ENCODE measurements at places on chromosomes 5 and 9.

DNA sequence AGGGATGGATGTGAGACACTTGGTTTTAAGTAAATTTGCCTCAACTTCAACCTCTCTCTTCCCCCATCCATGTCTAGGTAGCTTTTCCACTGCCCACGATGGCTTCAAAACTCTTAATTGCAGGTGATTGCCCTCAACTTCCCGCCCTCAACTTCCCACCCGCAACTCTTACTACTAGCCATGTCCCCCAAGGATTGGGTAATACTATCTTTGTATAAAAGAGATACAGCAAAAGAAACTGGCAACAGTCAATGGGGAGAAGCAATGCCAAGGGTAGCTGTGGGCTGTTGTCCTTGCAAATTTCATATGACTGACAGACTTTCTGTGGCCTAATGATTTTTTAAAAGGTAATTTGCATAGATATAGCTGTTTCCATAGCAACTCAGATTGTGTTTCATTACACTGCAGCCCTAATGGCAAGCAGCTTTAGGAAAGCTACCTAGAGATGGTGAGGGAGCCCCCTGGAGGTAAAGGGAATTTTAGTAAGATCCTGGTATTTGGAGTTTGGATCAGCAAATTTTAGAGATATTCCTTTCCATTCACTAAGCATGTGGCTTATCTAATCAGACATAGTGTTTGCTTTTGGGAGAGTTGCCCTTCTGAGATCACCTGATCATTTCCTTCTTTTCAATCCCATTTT, 421.5 kb upstream of the DAP start:
- no peak for DNase-seq

GRCh38 chr9:76292246-76292645, 102.0 kb downstream of the RFK start:
- no peak for DNase-seq

GRCh38 chr9:70625078-70625477, 210.6 kb upstream of the KLF9 start:
- DNase-seq = no peak

DNA sequence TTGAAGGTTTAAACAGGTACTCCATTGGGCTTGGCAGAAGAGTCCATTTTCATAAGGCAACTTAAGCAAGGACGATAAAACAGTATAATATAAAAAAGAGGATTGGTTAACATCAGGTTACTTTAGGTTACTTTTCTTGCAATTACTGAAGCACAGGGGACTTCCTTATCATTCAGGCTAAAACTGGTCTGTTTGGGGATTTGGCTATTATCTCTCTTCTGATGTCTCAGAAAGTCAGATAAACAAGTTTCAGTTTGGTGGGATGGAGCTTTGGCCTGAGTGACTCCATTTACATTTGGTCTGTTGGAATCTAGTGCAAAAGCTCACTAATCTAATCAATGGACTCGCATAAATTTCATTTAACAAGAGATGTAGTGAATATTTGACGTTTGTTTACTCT, 8.0 kb downstream of the GAPT start:
- no peak for DNase-seq

- DNase-seq = no peak
Measured at GRCh38 chr5:168624850-168625364, 45.7 kb upstream of the PANK3 start.

GRCh38 chr5:154221371-154221896, 30.9 kb downstream of the GALNT10 start:
- no peak for DNase-seq

- no peak for DNase-seq
Measured at GRCh38 chr5:172765766-172766286, 5.2 kb downstream of the DUSP1 start.

DNA sequence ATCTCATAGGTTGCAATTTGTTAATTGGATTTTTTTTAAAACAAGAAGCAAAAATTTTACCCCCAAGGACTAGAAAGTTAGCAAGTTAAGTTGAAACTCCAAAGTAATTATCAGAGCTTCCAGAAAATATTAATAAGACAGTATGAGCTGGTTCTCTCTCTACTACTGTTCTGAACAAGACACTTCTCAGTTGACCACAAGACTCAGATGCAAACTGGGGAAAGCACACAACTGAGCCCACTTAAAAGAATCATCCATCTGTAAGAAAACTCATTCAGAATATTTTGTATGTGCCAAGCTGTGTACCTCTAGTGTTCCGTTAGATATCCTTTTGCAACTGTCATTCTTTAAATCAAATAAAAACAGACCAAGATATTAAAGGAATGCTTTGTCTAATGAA, 60.0 kb downstream of the MAP1B start:
- DNase-seq = no peak

DNA sequence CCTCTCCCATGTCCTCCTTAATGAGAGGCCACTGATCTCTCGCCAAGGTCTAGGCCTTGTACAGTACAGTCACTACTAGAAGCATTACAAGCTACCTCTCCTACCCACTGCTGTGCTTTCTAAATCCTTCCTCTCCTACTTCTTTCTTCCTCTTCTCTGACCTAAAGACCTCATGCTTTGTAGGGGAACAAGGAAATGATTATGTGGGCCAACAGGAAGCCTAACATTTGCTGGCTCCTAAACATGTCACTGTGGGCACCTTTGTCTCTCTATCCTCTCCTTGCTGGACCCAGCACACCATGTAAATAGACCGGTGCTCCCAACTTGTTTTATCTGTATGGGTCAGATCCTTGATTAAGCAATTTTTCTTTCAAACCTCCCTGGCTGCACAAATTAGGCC, 16.7 kb downstream of the SLC28A3 start:
- DNase-seq = no peak

GRCh38 chr5:159106193-159106568, 6.5 kb upstream of the EBF1 start:
- DNase-seq = no peak

GRCh38 chr9:127884976-127885490, 7.6 kb upstream of the AK1 start:
- no peak for DNase-seq

GRCh38 chr9:34380511-34381315, 4.0 kb upstream of the MYORG start:
- peak; percentile 65 for DNase-seq

DNA sequence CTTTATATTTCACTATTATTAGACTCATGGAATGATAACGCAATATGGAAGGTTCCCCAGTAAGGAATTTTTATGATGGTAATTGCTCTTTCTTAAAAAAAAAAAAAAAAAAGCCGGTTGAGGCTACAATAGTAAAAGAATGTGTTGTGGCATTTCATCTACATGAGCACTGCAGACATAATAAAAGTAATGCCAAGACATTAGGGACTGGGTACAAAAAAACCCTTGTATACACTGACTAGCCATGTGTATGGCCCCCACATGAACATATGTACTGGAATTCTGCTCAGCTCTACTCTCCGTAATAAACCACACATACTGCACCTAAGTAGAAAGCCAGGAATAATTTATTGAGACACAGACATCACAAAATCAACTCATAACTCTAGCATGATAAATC, 218.4 kb downstream of the ADAMTS6 start:
- DNase-seq = no peak

- DNase-seq = no peak
Measured at GRCh38 chr9:91714874-91715615, 235.0 kb downstream of the ROR2 start.

- DNase-seq = no peak
Measured at GRCh38 chr5:388266-389196, 54.4 kb upstream of the EXOC3 start.

DNA sequence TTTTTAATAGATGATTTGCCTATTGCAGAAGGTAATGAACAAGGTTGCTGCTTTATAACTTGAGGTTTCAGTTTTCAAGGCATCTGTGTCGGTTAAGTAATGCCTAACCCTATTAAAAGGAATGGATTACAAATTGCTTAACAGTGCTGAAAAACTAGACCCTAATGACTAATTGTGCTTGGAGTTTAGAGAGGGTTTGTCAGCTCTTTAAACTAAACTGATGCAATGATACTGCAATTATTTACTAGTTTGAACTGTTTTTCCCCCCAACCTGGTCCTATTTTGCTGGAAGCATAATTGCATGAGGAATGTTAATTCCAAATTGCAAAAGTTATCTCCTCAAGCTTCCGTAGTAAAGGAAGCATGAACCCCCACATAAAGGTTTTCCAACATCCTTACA, 39.3 kb upstream of the TLX3 start:
- DNase-seq = no peak

DNA sequence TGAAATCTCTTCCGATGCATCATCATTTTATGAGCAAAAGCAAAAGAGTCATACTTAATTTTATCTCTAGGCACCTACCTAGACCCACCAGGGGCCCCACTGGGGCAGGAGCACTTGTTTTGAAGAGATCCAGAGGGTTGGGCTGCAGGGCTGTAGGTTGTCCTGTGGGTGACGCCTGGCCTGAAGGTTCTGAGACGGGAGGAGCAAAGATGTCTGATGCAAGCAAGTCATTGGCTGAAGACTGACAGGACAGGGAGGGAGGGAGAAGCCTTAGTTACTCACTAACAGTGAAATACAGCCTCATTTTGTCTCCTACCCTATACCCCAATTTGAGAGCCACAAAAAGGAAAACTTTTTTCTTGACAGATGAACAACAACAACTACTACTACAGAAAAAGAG, 17.1 kb upstream of the C9 start:
- no peak for DNase-seq

DNA sequence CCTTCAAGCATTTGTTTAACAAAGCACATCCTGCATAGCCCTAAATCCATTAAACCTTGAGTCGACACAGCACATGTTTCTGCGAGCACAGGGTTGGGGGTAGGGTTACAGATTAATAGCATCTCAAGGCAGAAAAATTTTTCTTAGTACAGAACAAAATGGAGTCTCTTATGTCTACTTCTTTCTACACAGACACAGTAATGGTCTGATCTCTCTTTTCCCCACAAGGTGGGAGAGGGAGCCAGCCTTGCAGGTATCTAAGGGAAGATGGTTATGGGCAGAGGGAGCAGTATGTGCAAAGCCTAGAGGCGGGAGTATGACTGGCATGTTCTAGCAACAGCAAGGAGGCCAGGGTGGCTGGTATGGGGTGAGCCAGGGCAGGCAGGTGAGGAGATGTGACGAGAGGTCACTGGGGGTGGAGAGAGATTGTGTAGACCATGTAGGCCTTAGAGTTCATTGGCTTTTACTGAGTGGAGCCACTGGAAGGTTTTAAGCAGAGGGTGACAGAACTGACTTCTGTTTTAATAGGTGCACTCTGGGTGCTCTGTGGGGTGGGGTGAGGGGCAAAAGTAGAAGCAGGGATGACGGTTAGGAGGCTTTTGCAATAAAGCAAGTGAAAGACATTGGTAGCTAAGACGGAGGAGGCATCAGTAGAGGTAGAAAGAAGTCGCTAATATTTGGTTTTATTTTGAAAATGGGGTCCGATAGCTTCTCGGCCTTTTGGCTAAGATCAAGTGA, 5.1 kb upstream of the RPS14 start:
- no peak for DNase-seq

DNA sequence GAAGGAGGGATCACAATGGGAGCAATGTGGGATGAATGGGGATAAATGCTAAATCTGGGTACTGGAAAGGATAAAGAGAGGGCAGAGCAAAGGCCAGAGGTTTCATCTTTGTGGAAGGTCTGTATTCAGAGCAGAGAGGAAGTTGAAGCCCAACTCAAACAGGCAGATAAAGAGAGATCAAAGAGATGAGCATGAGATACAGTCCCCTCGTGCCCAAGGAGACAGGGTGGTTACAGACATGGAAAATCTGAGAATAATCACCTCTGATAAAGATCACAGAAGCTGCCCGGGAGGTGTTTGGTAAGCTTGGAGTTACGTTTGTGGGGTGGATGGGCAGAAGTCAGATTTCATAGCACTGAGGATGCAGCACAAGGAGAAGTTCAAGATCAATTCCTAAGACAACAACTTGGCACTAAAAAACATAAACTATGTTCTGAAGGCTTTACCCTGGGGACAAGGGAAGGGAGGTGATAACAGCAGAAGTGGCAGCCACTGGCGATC, 459 bp upstream of the ERAP2 start:
- DNase-seq = no peak

DNA sequence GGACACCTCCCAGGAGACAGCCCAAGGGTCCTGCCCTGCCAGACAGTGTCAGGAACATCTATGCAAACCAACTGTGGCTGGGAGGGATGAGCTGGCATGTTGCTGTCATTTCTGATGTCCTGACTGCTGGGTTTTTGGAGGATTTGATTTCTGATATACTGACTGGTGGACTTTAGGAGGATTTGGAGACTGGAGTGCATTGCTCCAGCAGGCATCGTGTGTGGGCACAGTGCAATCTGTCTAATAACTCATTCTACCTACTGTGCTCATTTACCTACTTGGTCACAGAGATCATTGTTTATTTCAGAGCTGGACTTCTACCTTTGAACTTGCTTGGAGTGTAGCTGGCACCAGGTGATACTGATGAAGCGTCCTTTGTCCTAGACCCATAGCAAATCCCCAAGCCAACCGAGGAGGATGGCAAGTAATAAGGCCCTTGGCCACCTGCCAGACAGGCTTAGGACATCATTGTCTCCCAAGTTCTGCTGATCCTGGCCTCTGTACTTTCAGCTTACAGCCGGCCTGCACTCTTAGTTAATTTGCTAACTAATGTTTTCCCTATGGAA, 124.3 kb upstream of the ICE1 start:
- no peak for DNase-seq

- DNase-seq = no peak
Measured at GRCh38 chr5:158560170-158560569, 539.5 kb downstream of the EBF1 start.

DNA sequence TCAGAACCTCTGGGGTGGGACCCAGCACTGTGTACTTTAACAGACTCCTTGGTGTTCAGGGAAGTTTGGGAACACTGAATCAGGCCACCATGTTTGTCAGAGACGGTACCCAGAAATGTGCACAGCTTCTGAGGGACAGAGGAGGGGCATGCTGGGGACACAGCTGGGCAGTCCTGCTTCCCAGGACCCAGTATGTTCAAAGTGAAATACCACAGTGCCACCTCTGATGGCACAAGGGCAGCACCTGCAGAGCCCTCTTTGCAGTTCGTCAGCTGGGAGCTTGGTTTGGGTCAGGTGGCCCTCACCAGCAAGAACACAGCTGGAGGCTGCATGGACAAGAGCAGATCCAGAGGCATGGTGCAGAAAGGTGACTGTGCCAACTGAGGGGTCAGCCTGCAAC, 51.2 kb downstream of the NDST1 start:
- no peak for DNase-seq

DNA sequence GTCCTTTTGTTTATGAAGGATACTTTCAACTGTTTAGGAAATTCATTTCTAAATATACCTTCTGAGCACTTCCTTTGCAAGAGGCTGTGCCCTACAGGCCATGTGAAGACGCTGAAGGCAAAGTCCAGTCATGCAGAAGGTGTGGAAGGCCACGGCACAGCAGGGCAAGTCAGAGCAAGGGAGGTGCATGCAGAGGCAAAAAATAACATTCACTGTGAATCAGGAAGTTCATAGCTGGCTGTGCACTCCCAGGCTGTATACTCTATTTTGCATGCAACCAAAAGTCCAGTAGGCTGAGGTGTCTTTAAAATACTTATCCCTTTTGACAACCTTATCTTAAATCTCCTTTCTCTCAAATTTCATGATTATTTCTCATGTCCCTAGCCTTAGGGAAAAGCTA, 50.3 kb downstream of the GNAQ start:
- DNase-seq = no peak

GRCh38 chr5:149409268-149409948, 30.3 kb upstream of the IL17B start:
- DNase-seq = no peak
